Hematopoietic multipotent progenitor cell treated with erythropoietin and hydrocortisone succinate and interleukin-3 and kit ligand, for 6 days (in vitro differentiated cells): ENCODE measurements at places on chromosomes 11 and 22.

- no peak for DNase-seq
Observed at GRCh38 chr11:78737301-78737700, 162.6 kb upstream of the NARS2 start.

GRCh38 chr11:88552379-88553062, 215.0 kb upstream of the CTSC start:
- DNase-seq, result peak; percentile 76

- no peak for DNase-seq
Observed at GRCh38 chr22:46619240-46619829, 851 bp upstream of the GRAMD4 start.

DNA sequence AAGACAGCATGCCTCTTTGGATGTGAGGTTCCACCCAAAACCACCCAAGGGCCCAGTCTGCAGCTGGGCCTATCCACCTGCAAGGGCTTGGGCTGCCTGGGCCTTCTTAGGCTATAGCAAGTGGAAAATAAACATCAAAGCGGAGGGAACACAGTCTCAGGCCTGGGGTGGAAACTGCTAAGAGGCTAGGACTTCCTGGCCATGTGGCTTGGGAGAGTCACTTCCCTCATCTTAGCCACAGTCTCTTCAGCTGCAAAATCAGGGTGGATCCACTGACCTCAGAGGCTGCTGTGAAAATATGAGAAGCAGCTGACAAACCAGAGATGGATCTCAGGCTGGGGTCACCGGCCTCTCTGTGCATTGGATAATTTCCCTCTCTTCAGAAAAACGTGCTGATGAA, 30.6 kb upstream of the TFIP11 start:
- peak; percentile 42 for DNase-seq

DNA sequence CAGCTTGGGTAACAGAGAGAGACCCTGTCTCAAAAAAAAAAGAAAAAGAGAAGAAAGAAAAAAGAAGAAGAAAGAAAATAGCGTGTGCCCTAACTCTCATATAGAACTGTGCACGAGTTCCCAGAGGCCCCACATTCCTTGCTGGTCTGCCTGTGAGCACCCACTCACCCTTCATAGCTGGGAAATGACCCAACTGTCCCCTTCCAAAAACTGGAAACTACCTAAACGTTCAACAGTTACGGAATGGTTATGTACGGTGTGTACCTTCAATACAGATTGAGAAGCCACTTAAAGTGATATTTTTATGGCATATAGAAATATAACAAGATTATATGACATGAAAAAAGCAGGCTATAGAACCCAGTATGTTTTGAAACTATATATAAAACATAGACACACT, 82.0 kb downstream of the PARVA start:
- no peak for DNase-seq

DNA sequence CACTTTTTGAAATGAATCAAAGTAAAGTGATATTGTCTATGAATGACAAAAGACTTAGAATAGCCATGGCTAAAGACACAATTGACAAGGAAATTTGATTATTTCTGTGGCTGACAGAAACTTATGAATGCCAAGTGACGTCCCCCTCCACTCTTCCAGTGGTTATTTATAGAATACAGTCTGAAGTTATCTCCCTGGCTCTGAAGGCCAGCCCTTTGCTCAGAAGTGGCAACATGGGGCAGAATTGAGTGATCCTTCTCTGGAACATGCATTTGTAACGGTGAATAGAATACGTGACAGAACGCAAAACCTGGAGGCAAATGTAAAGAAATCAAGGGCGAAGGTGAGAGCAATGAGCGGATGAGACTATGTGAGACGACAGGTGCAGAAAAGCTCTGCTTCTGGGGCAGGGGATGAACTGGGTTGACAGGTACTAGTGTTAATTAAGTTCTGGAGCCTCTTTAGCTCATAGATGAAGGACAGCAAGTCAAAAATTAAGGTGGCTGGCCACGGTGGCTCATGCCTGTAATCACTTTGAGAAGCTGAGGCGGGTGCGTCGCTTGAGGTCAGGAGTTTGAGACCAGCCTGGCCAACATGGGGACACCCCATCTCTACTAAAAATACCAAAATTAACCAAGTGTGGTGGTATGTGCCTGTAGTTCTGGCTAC, 585.7 kb upstream of the B3GAT1 start:
- DNase-seq, result no peak

DNA sequence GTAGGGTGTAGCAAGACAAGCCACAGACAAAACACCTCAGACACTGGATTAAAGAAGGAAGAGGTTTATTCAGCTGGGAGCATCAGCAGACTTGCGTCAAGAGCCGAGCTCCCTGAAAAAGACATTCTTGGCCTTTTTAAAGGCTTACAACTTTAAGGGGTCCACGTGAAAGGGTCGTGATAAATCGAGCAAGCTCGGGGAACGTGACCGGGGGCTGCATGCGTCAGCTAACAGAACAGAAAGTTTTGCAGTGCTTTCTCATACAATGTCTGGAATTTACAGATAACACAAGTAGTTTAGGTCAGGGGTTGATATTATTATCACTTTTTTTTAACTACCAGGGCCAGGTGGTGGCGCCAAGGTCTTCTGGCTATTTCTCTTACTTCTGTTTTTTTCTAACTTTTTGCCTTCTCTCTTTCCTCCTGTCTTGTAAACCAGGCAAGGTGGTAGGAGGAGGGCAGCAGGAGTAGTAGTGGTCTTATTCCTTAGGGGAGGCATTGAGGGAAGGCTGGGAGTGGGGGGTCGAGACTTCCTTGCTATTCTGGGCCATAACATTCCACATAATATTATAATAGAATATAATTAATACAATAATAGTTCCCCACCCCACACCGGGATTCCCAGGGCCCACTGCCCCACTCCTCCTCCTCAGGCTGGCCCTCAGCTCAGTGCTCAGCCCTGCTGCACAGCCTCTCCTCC, 587 bp upstream of the ALDH3B1 start:
- DNase-seq, result peak; percentile 93

DNA sequence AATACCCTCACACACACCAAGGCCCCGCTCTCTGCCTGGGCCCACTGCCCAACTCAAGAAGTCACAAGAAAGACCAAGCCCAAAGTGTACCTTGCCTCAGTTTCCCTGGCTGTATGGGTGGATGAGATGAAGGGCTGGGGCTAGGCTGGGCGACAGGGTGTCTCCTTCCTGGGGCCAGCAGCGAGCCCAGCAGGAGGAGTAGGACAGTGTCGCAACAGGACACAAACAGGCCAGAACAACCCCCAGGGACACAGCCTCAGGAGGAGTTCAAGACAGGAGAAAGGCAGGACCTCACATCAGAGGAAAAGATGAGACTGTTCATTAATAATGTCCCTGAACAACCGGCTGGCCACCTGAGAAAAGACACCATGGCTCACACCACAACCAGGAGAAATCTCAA, 13.3 kb downstream of the CSNK1E start:
- no peak for DNase-seq

- no peak for DNase-seq
Observed at GRCh38 chr11:113188371-113188834, 126.0 kb upstream of the TTC12 start.

GRCh38 chr22:36286096-36286957, 33.4 kb downstream of the APOL1 start:
- peak; percentile 83 for DNase-seq
